ENCODE measurements at places on chromosomes 1 and 21.
A peak's percentile ranks its signal among the peaks of the same experiment; 100 is the strongest.

GRCh38 chr1:91651661-91652071 is 151.0 kb downstream of the CDC7 start:
- no peak for DNase-seq

GRCh38 chr21:39373634-39374033 is 24.7 kb upstream of the HMGN1 start:
- DNase-seq = no peak

DNA sequence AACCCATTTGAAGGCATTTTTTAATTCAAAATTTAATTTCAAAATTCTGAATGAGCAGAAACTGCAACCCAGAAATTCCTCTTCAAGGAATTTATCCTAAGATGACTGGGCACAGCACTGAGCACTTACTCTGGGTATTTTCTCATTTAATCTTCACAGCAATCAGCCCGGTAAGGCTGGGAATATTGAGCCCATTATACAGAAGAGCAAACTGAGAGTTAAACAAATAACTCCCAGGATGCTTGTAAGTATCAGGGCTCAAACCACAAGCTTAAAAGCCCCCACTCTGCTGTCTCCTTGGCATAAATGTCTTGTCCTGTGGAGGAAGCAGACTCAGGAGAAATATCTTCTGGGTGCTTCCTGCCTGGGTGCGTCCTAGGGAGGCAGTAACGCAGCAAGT is 53.0 kb upstream of the SPOCD1 start:
- DNase-seq = no peak

- DNase-seq = no peak
These were observed 11.1 kb upstream of the SSX2IP start for GRCh38 chr1:84701376-84701775.

DNA sequence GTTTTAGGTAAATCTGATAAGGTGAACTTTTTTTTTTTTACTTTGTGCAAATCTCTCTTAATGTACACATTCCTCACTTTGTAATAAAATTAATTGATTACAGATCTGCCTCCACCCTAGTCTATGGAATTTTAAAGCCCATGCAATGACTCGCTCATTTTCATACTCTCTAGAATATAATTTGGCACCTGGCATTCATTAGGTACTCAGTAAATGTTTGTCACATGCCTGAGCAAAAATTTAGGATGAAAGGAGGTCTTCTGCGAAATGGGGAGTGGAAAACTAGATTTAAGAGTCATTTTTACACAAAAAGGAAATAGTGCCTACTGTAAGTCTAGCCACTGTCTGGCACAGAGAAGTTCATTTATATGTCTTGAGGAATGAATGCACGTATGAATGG is 350.1 kb downstream of the DPYD start:
- DNase-seq = no peak

- no peak for DNase-seq
These were observed 70.6 kb upstream of the GCLM start for GRCh38 chr1:93979718-93980319.

DNA sequence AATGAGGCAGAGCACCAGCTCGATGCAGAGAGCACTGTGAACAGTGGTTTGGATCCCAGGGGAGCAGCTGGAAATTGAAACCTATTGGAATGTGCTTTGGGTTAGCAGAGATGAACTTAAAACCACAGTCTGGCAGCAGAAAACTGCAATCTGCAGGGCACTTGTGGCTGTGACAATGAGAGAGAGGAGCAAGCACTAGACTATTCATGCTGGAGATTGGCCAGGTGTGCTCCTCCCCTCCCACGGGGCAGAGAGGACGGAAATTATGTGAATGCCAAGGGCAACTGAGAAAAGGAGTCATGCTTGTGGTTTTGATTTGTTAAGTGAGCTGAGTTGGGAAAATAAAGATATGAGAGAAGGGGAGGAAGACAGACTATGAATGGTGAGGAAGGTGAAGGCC is 38.1 kb downstream of the HSD3B2 start:
- DNase-seq = no peak

- no peak for DNase-seq
These were observed 338.0 kb downstream of the RWDD3 start for GRCh38 chr1:95572002-95572401.

DNA sequence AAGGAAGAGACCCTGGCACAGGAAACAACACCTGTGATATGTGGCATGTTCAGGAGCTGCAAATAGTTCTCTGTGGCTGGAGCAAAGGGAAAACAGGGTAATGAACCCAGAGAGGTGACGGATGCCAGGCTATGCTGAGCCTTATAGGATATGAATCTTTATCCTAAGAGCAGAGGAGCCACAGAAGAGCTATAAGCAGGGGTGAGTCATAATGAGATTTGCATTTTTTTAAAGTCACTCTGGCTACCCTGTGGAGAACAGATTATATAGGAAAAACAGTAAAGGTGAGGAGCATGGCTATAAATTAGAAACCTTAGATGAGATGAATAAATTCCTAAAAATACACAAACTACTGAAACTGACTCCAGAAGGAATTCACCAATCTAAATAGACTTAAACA is 12.8 kb upstream of the MPL start:
- no peak for DNase-seq

- no peak for DNase-seq
These were observed 911.7 kb upstream of the NCAM2 start for GRCh38 chr21:20086508-20086907.

DNA sequence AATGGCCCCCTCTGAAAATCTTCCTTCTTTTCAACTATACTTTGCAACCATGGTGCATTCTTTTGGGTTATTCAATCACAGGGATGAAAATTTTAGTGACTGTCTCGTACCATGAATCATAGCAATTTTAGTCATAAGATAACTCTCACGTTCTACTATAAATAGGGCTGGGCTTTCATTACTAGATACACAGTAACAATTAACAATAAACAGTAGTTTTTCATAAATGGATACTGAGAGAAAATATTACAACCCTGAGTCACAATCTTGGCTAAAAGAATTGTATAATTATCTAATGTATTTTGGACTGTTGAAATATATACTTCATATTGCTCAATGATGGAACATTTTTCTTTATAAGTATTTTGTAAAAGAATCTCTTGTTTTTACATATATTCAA is 96.1 kb downstream of the TEX35 start:
- DNase-seq = no peak

- no peak for DNase-seq
These were observed 65.2 kb upstream of the TRABD2B start for GRCh38 chr1:48062353-48062752.

DNA sequence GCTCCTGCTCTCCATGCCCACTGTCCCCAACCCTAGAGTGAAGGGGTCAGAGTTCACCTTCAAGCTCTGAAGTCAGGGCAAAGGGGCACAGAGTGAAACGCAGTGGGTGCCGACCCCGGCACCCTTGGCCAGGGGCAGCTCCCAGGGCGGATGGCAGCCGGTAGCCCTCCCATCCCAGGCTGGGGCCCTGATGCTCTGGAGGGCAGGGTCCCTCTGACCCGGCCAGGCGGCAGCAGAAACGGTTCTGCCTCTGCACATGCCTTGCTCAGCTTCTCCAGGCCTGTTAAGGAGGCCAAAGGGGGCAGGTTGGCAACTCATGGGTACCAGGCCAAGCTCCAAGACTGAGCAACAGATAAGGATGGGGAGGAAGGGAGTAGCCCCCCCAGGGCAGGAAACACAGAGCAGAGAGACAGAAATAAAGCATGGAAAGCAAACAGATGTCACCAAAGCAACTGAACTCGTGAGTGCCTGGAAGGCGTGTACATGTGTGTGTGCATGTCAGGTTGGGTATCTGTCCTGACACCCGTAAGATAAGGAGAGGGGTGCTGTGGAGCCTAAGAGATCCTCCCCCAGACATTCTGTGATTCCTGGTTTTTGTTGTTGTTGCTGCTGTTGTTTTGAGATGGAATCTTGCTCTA is 112.3 kb upstream of the IFFO2 start:
- no peak for DNase-seq

DNA sequence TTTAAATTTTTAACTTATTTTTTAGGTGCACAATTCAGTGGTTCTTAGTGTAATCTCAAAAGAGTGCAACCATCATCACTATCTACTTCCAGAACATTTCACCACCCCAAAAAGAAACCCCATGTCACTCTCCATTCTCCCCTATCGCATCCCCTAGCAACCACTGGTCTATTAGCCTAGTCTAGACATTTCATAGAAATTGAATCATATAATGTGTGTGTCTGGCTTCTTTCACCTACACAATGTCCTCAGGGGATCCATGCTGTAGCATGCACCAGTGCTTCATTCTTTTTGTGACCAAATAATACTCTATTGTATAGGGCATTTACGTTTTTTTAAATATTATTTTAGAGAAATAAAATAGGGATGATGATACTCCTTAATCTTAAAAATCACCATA is 64.7 kb downstream of the JAK1 start:
- no peak for DNase-seq

DNA sequence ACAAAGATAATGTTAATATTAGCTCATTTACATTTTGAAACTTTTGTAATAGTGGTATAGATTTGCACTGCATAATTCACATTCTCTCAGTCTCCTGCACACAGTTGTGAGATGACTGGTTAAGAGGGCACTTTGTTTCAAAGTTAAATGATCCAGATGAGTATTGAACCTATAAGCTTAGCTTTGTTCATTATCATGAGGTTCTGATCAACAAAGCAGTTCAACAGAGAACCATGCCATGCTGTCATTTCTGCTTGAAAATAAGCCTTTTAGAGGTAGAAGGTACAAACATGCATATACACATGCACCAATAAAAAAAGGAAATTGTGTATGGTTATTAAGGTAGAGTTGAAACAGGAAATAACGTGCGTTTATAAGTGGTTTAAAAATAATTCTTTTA is 4.8 kb downstream of the RAP1A start:
- no peak for DNase-seq

GRCh38 chr1:2314803-2315673 is 76.3 kb downstream of the MORN1 start:
- DNase-seq = peak; percentile 62

DNA sequence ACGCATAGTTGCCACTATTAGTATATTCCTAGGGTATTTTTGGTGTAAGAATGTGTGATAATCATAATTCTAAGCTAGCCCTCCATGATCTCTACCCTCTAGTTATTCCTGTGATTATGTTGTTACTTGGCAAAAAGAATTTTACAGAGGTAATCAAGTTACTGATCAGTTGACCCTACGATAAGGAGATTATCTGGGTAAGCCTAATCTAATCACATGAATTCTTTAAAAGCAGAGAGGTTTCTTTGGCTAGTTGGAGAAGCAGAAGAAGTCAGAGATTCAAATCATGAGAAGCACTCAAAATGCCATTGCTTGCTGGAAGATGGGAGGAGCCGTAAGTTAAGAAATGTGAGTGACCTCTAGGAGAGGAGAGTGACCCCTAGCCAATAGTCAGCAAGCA is 72.7 kb downstream of the RPE65 start:
- DNase-seq = no peak

DNA sequence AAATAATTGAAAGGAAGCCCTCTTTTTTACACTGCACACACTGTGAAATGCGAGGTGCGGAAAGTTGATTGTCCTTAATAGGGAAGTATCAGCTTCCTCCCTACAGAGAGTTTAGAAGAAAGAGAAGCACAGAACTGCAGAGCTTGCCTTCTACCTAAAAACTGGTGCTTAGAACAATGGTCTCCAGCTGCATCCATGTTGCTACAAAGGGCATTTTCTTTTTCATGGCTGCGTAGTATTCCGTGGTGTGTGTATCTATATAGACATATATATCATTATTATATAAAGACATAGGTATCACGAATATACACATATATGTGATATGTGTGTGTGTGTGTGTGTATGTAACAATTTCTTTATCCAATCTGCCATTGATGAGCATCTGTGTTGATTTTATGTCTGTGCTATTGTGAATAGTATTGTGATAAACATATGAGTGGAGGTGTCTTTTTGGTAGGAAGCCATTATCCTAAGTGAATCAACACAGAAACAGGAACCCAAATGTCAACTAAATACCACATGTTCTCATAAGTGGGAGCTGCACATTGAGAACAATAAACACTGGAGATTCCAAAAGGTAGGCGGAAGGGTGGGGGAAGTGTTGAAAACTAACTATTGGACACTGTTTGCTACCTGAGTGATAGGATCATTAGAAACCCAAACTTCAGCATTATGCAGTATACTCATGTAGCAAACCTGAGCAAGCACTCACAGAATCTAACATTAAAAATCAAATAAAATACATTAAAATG is 290.0 kb upstream of the RUNX1 start:
- no peak for DNase-seq

GRCh38 chr1:36481091-36481490 is 1.6 kb downstream of the CSF3R start:
- DNase-seq = no peak

DNA sequence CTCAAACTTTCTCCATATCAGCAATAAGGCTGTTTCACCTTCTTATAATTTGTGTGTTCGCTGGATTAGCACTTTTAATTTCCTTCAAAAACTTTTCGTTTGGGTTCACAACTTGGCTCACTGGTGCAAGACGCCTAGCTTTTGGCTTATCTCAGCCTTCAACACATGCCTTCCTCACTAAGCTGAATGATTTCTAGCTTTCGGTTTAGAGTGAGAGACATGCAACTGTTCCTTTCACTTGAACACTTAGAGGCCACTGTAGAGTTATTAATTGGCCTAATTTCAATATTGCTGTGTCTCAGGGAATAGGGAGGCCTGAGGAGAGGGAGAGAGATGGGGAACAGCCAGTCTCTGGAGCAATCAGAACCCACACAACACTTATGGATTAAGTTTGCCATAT is 41.2 kb upstream of the IFNLR1 start:
- no peak for DNase-seq

DNA sequence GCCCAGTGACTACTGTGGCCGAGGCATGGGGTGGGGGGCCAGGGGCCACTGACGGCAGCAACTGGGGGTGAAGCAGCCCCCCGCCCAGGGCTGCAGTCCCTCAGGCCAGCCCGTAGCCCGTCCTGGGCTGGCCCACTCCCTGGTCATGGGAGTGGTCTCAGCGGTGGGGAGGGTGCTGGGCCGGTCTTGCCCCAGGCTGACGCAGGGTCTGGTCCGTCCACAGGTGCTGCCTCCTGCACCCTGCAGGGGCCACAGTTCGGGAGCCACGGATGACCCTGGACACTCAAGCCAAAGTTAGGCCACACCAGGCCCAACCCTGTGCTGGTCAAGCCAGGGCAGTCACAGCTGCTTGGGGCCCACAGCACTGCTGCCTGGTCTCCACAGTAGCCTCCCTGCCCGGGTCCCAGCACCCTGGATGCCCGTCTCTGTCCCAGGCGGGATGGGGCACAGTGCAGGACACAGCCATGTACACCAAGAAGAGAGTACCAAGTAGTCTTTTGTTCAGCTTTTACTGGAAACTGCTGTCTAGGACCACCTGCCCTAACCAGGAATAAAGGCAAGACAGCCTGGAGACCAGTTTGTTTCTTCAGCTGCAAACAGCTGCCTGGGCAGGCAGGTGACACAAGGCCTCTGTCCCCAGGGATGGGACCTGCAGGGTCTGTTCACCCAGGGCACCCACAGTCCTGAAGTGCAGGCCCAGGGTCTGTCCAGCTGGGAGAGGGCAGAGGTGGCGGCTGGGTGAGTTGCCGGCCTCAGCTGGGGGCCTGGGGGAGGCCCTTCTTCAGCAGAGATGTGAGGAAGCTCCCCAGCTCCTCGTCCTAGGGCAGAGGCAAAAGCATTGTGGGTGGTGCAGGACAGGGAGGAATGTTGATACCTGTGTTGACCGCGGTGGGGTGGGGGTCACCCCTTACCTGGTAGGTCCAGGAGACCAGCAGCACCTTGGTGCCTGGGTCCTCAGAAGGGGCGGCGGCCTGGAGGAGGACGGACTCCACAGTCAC is 3.0 kb downstream of the PUSL1 start:
- DNase-seq = no peak

- DNase-seq = no peak
These were observed 10.0 kb downstream of the YBEY start for GRCh38 chr21:46295996-46296752.

Measured in activated CD4-positive, CD25-positive, alpha-beta regulatory T cell (primary cell).